ENCODE measurements at places on chromosomes 16 and 17.
A peak's percentile ranks its signal among the peaks of the same experiment; 100 is the strongest.

- DNase-seq: no peak
These were observed 38.5 kb downstream of the MSI2 start for GRCh38 chr17:57294629-57295501.

GRCh38 chr17:7569571-7569970 is 7.9 kb downstream of the SENP3 start:
- no peak for DNase-seq

DNA sequence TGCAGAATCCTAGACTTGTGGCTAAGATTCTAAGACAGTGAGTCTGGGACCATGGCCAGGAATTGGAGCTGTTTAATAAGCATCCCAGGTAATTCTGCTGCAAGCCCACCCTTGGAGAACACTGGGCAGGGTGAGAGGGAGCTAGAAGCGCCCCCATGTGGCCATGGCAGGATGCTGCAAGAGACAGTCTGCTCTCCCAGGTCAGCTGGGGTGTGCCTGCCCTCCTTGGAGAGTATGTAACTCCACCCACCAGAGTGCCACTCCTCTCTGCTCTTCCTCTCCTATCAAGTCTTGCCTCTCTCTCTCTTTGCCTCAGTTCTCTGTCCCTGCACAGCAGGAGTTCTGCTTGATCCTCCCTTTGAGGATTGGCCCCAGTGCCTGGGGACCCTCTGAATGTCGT is 14.9 kb downstream of the RCVRN start:
- no peak for DNase-seq

DNA sequence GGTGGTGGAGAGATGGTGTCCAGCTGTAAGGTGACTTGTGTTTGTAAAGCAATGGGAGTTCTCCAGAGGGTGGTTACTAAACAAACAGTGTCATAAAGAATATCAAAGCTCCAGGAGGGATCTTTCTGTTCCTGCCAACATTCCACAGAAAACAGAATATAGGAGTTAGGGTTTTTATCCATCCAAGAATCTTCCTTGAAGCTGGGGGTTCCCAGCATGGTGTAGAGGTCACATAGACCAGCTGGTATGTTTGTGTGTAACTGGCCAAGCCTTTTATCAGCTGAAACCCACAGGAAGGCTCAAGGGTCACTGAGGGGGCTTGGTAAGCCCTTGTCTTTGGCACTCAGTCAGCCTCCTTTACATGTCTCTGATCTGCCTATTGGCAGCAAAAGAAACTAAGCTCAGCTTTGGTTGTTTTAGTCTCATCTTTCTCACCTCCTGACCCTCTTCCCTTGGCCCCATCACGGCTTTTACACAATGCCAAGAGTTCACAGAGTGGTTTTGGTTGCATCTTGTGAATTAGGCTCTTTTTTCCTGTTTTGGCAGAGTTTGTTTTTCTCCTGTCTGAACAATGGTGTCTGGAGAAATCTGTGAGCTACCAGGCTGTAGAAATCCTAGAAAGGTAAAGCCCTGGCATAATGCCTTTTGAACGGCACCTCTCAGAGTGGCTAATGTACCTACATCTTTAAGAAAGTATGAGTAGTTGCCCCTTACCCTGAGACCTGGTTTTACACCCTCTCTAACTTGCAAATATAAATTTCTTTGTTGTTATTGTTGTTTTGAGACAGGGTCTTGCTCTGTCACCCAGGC is 4.6 kb downstream of the CNTD1 start:
- DNase-seq: no peak

DNA sequence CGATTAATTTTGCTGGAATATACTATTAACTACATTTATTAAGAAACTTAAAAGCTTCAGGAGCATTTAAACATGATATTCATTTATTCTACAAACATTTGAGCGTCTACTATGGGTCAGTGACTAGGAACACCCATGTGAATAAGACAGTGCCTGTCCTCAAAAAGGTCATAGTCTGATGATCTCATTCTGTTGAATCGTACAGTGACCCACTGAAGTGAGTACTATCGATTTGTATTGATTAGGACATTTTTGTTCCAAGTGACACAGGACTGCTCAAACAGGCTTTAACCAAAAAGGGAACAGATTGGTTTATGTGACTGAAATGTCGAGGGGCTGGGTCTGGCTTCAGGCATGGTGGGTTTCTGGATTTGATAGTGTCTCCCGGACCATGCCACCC is 68.6 kb downstream of the WSB1 start:
- DNase-seq: no peak

GRCh38 chr17:72588961-72589360 is 468.1 kb downstream of the SOX9 start:
- no peak for DNase-seq

DNA sequence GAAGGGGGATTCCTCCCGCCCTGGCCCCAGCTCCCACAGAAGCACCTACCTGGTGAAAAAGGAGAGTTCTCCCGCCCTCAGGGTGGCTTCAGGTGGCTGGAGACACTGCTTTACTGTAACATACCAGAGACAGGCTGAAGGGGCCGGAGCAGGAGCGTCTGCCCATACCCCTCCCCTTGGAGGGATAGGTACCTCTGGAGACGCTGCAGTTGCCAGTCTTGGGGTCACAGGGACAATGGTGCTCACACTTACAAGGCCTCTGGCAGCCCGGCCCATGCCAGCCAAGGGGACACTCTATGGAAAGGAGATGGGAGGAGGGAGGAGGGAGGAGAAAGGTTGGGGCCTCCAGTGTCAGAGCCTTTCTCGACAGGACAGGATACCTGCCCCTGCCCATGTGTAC is 6.6 kb downstream of the NAGPA start:
- peak; percentile 18 for DNase-seq

GRCh38 chr17:78924481-78925151 is 571 bp downstream of the TIMP2 start:
- DNase-seq: peak; percentile 72

DNA sequence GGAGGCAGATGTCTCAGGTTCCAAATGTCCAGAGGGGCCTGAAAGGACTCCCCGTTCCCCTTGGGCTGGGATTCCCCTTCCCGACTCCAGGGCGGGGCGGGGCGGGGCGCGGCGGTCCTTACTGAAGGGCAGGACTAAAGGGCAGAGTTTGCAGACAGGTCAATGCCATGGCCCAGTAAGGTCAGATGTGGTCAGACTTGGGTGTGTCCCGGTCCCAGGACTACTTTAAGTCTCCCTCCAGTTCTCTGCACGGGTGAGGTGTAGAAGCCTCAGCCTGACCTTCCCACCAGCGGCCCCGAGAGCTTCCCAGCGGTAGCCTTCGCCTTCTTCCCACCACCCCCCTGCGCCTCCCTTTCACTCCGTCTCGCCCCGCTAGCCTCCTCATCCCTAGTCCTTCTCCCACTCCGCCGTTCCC is 532 bp downstream of the KDM6B start:
- no peak for DNase-seq

DNA sequence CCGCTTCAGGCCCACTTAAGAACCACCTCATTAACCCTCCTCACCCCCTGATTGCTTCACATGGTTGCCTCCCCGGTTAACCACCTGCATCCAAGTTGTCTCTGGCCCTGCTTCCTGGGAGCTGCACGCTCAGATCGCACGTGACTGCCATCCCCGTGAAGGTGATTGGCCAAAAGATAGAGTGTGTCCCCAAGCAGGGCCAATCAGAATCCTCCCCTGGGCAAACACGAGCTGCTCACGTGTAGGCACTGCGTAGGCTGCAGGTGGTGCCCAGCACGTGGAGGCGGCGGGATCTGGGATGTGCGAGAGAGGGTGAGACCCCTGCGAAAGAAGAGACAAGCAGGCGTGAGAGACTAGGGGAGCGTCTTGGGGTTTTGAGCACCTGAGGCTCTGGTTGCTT is 111.8 kb upstream of the CRHR1 start:
- DNase-seq: no peak

GRCh38 chr16:69927056-69927757 is 23.9 kb upstream of the CLEC18A start:
- peak; percentile 82 for DNase-seq

GRCh38 chr17:29733166-29733565 is 110.5 kb upstream of the CORO6 start:
- no peak for DNase-seq

DNA sequence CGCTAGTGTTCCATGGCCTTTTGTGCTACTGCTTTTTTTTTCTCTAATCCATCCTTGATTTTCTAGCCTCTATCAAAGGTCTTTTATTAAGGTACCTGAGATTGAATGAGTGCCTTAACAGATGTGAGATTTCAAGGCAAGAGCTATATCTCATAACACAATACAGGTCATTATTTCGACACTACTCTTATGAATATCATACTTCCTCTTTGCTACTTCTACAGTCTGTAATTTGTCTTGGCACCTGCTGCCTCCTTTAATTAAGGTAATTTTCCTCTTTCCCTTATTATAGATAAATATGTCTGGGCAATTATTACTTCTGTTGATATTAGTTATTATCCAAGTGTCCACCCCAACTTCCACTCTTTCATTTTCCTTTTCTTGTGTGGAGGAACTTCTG is 5.3 kb downstream of the KRT28 start:
- DNase-seq: no peak

DNA sequence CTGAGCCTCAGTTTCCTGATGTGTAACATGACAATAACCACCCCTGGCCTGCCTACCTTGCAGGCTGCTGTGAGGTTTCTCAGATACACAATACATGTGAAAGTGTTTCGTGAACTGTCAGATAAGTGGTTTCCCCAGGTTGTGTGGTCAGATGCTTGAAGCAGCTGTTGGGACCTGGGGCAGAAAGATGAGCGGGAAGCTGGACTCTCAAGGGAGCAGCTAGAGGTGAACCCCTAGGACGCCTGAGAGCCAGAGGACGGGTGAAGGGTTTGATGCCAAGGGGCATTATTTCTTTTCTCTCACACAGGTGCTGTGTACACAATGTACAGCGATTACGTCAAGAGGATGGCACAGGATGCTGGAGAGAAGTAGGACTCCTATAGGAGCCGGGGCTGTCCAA is 2.3 kb downstream of the HIGD1B start:
- DNase-seq: no peak

GRCh38 chr16:79728048-79728922 is 127.7 kb upstream of the MAF start:
- DNase-seq: no peak

GRCh38 chr17:70829876-70830275 is 660.5 kb downstream of the KCNJ2 start:
- DNase-seq: no peak

- DNase-seq: no peak
These were observed 643.2 kb downstream of the WWOX start for GRCh38 chr16:78742501-78743283.

DNA sequence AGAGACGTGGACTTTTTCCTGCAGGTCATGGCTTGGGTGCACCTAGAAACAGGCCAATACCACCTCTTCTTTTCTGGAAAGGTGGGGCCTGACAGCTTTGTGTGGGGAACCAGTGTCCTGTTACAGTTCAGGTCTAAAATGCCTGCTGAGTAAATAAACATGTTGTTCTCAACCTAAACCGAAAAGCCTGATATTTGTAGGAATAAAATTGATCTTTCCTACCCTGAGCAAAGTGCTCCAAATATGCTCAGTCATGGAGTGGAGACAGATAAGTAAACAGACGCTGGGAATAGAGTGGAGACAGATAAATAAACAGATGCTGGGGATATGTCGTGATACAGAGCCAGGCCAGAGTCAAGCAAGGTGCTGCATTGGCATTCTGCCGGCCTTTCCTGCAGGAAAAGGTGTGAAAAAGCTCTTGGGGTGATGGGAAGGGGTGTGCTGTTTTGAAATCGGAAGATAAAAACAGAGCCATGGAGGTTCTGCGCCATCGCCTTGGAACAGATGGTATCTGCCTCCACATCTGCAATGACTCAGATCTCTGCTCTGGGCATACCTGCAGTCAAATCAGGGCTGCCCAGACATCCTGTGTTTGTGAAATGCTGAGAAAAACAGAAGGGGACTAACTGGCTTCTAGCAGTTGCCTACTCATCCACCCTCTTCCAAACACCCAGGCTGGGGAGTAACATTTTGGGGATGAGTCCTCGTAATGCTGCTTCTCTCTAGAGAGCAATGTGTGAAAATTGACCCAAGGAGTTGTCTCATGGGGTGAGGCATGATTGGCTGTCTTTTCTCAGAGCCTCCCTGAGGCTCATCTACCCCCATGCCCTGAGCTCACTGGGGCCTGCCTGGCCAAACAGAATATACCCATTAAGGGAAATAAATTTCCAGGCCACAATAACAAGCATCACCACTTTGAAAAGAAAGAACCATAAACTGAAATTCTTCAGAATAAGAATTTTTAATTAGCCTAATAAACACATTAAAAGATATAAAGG is 16.8 kb upstream of the TRPV2 start:
- DNase-seq: no peak

DNA sequence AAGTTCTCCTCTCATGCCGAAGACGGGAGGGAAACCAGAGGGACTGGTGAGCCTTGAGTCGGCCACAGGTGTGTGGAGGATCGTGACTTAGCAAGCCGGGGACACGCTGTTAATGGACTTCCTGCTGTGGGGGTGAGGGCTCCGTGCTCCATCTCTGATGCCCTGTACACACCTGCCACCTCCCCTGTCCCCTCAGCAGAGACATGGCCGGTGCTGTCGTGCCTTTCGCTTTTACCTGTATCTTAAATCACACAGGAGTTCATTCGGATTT is 75.9 kb upstream of the ZNF750 start:
- no peak for DNase-seq

DNA sequence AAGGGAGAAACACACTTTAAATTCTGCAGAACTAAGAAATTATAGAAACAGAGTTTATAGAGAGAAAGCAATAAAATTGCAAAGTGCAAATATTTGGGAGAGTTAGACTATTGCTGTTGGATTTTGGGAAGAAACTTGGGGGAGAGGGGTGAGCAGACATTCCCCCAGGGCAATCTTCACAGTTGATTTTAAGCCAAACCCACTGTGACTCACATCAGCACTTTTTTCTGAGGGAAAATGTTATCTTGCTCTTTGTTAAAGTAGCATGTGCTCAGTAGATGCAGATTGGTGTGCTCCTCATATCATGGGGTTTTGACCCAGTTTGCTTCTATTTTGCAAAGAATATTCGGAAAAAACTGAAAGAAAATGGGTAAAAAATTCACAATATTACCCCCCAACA is 367.6 kb downstream of the CDH11 start:
- no peak for DNase-seq

- DNase-seq: no peak
These were observed 893 bp upstream of the ODF4 start for GRCh38 chr17:8338753-8339140.

- no peak for DNase-seq
These were observed 188.7 kb downstream of the KATNIP start for GRCh38 chr16:27738596-27738995.

DNA sequence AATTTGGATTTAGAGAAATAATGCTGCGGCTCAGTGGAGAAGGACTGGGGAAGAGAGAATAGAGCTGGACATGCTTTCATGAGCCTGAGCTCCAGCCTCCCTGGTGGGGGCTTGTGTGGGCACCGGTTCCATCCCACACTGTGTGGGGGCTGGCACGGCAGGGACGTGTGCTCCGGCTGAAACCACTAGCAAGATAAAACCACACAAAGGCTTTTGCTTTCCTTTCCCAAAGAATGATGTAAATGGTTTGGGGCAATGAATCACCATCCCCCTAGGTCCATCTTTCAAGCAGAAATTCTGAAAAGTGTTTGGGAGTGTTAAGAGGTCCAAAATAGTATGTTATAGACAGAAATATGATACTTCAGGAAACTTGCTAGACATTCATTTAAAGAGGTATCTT is 77.0 kb downstream of the CDH11 start:
- DNase-seq: no peak

Measured in left hindlimb (tissue), 1 donor.